ENCODE measurements at places on chromosomes 16 and 17.

DNA sequence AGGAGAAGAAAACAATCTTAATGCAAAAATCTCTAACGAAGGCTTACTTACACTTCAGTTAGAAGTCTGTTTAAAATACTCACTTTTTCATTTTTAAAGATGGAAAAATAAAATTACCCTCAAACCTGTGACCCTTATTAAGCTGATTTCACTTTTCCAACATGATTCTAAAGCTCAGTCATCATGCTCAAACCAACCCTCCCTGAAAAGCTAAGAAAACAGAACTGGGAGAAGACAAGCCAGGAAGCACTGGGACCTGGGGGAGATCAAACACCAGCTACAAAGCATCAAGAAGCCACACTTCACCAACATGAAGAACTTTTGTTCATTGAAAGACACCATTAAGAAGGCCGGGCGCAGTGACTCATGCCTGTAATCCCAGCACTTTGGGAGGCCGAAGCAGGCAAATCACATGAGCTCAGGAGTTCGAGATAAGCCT is 88.8 kb downstream of the LITAF start:
- DNase-seq: no peak

DNA sequence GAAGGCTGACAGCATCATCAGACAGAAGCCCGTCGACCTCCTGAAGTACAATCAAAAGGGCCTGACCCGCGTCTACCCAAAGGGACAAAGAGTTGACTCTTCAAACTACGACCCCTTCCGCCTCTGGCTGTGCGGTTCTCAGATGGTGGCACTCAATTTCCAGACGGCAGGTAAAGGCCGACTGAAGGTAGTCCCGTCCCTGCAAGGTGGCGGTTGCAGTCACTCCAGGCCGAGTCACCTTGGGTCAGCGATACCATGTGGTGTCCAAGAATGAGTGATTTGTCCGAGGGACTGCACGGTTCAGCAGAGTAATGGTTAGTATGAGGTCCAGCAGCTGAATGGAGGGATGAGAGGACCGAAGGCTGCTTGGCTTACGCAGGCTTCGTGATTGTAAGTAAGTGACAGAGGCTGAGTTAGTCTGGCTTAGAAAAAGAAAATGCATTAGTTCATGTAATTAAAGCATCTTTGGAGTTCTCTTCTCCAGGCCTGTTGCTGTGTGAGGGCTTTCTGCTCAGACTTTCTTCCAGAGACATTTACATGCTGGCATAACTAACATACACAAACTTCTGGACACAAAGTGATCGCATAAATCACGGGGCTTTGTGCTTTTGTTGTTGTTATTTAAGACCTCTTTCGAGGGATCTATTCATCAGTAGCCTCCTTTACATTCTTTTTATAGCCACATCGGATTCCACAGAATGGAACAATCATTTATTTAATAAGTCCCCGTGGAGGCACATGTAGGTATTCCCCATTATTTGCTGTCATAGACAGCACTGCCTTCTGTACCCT is 74.9 kb downstream of the SDR42E1 start:
- DNase-seq: no peak

DNA sequence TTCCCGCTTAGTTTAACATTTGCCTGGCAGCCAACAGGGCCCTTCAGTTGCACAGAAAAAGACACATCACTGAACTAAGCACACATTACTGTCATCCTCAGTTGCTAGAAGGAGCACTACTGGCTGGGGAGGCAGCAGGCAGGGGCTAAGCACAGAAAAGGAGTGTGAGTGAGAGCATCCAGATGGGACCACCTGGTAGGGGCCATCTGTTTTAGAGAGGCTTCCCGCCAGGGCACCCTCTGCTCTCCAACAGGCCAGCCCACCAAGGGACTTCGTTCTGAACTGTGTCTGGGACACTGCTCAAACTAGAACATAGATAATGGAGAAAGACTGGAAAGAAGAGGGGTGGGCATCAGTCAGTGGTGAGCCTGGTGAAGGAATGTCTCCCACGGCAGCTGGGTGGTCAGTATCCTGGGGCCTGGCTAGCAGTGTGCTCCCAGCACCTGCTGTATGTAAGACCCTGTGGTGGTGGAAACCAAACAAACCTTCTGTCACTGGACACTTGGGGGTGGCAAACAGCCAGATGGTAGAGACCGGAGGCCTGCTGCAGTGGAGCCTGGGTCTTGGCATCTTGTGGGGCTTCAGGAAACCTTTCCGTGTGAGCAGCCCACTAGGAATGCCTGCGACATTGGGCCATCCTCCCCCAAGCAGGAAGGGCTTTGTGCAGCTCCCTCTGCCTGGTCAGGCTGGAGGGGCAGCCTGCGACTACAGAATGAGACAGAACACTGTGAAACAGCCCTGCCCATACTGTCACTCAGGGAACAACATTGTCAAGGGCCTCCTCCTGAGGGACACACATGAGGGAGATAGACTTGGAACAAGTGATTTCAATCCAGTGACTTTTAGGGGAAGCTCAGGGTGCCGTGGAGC is 12.8 kb upstream of the RANGRF start:
- no peak for DNase-seq

DNA sequence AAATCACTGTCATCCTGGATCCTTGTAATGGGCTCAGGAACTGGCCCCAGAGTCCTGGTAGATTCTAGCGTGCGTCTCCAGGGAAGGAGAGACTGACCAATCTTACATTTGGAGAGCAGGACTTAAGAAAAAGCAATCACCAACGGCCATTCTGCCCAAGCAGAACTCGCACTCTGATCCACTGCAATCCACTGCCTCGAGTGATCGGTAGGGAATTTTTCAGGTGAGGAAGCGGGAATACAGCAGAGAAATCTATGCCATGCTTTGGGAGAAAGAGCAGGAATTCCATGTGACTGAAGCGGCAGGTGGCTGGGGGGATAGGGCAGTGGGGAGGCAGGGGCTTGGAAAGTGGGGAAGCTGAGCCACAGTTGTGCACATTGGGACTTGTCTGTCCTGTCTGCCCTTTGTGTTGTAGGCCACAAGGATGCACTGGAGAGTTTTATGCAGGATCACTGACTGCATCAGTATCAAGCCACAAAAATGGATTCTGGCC is 143.9 kb upstream of the HS3ST2 start:
- no peak for DNase-seq

GRCh38 chr17:27824176-27824715 is 23.9 kb upstream of the NOS2 start:
- no peak for DNase-seq

- no peak for DNase-seq
These were observed 29.8 kb upstream of the SPPL2C start for GRCh38 chr17:45814622-45815606.

DNA sequence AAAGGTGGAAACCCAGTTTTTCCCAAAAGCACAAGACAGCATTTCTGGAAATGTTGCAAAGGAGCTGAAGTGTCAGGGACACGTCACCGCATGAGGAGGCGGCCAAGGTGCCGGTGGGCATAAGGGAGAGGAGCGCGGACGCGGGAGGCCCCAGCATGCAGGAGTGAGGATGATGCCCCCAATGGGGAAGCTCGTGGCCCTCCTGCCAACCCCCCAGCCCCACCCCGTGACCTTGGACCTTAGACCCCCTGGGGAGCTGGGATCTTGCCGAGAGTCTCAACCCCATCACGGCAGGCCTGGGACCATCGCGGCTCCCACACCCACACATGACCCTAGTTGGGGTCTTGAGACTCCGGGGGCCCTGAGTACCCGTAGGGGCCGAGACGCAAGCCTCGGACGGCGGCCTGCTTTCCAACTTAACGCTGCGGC is 119.4 kb upstream of the METRNL start:
- DNase-seq: no peak

DNA sequence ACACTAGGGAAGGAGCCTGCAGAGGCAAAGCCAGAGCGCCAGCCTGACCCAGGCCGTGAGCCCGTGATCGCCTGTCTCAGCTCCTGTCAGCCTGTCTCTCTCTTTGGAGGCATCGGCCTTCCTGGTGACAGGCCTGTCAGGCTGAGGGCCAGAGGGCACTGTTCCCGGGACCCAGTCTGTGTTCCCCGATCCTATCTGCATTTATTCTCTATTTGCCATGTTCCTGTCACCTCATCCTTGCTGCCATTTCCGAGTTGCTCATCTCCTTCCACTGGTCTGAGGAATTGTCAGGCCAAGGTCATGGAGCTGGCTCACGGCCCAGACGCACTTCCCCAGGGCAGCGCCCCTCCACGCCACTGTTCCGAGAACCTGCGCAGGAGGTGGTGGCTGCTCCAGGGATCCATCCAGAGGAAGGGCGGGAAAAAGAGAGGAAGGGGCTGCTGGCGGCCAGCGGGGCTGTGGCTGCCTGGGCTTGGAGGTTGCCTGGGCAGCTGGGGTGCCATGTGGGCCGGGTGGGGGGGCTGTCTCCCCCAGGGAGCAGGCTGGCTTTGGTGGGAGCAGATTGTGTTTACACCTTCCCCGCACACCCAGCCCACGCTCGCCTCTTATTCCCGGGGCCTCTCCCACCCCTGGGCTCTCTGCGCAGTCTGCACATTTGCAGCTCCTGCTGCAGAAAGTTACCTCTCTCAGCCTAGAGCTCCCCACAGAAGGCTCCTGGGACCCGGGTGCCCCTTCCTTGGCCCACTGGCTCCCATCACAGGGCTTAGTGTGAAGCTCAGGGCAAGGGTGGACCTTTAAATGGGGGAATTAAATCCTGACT is 4.9 kb downstream of the PRCD start:
- DNase-seq: no peak

GRCh38 chr16:79201436-79201835 is 399.1 kb downstream of the MAF start:
- no peak for DNase-seq

DNA sequence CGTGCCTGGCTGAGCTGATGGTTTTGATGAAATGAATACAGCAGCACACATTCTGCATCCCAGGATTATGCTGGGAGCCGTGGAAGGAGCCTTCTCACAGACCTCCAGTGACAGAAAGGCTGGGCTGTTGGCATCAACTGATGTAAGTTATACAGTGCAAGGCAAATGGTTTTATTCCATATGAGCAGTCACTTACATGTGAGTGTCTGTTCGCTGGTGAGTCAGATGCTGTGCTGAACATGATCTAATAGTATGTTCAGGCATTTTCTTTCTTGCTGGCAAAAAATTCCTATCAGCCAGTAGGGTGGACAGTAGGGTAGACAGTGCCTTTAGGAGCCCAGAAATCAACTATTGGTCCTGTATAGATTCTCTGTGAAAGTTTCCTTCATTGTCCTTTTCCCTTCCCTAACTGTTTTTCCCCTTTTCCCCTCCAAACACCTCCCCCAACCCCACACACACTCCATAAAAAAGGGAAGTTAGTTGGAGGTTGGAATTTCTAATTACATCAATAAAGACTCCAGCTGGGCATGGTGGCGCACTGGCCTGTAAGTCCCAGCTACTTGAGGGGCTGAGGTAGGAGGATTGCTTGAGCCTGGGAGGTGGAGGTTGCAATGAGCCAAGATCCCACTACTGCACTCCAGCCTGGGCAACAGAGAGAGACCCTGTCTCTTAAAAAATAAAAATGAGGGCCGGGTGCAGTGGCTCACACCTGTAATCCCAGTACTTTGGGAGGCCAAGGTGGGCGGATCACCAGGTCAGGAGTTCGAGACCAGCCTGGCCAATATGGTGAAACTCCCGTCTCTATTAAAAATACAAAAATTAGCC is 36.2 kb downstream of the LDHD start:
- no peak for DNase-seq

DNA sequence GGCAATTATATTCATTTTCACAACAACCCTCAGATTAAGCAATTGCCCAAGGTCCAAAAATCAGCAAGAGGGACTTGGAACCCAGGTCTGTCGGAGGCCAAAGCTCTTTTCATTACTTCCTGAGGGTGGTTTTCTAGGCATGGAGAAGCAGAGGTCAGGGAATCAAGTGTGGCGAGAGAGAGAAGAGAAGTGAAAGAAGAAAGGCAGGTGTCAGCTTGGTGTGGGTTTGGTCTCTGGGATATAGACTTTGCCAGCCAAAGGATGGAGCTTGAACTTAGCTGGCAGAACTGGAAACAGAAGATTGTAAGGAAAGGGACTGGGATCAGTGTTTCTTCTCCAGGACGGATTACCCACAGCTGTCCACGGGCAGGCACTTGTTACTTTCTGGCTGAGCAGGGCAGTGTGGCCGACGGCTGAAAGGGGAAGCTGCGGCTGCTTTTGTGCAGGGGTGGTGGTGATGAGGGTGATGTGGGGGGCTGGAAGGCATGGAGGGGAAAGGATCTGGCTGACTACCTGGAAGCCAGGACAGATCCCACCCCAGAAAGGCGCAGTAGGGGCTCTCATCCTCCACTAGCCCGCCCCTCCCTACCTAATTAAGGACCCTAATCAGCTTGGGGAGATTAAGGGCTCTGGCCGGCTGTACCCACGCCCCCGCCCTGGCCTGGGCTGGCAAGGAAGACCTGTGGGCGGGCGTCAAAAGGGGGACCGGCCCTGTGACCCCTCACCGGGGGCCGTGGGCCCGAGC is at the start of gene GUCY2D:
TSS of gene GUCY2D (plus strand) at position 640 of the 745 bp plus-strand sequence. CDS start 433 bp downstream, outside the sequence.
- DNase-seq: no peak

- DNase-seq: no peak
These were observed 193.4 kb upstream of the CDH11 start for GRCh38 chr16:65315081-65315780.

DNA sequence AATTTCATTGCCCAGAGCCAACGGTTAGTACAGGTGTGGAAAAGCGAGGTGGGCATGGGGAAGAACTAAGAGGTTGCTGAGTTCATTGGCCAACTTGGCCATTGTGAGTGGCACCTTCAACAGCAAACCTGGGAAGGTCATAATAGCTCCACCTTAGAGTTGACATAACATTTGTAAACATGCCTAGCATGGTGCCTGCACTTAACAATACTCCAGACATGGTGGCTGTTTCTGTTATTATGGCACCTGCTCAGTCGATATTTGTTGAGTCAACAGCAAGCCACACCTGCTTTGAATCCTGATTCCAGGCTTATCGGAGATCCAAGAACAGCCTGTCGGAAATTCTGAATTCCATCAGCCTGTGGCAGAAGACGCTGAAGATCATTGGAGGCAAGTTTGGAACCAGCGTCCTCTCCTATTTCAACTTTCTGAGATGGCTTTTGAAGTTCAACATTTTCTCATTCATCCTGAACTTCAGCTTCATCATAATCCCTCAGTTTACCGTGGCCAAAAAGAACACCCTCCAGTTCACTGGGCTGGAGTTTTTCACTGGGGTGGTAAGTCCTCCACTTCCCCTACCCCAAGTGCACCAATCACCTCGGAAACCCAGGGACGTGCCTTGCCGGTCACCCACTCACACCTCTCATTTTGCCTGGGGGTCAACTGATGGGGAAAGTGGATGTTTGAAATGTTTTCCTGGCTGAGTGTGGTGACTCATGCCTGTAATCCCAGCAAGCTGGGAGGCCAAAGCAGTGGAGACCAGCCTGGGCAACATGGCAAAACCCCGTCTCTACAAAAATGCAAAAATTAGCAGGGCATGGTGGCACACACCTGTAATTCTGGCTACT is 46.0 kb downstream of the TMC5 start:
- no peak for DNase-seq

DNA sequence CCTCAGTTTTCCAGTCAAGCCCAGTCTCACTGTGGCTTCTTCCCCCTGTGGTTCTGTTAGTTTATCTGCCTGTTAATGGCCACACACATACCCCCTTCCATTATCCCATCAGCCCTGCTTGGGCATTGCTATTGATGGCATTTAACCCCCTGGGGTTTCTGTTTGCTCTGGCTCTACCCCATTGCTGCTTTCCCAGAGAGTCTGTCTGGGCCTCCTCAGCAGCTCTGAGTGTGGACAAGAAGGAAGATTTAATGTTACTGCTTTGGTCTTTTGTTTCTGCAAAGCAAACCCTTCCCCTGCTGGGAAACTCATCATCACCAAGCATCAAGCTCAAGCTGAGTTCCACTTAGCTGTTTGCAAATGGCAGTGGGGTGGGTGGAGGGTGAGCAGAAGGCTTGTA is 162.7 kb downstream of the CCT6B start:
- no peak for DNase-seq

- no peak for DNase-seq
These were observed 51.6 kb downstream of the RBFOX3 start for GRCh38 chr17:79559111-79559887.

GRCh38 chr16:67268136-67268579 is 11.2 kb upstream of the PLEKHG4 start:
- no peak for DNase-seq

Data from stimulated activated CD8-positive, alpha-beta memory T cell treated with anti-CD3 and anti-CD28 coated beads, Interleukin-4, amount 100 ng/mL, for 1 hour (primary cell).